ENCODE measurements at places on chromosomes 1 and 21.
A peak's percentile ranks its signal among the peaks of the same experiment; 100 is the strongest.

DNA sequence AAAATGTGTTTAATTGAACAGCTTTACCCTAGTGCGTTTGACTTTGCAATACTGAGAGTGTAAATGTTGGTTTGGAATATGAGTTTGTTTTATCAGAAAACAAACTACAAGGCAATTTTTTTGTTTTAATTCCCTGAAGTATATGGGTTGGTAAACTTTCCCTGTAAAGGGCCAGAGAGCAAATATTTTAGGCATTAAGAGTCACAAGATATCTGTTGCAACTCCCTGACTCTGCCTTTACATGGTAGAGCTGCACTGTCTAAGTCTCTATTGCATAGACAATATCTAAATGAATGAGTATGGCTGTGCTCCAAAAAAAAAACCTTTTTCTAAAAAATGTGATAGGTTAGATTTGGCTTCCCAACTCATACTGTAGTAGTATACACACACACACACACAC, 115.1 kb upstream of the PBX1 start:
- DNase-seq = no peak

DNA sequence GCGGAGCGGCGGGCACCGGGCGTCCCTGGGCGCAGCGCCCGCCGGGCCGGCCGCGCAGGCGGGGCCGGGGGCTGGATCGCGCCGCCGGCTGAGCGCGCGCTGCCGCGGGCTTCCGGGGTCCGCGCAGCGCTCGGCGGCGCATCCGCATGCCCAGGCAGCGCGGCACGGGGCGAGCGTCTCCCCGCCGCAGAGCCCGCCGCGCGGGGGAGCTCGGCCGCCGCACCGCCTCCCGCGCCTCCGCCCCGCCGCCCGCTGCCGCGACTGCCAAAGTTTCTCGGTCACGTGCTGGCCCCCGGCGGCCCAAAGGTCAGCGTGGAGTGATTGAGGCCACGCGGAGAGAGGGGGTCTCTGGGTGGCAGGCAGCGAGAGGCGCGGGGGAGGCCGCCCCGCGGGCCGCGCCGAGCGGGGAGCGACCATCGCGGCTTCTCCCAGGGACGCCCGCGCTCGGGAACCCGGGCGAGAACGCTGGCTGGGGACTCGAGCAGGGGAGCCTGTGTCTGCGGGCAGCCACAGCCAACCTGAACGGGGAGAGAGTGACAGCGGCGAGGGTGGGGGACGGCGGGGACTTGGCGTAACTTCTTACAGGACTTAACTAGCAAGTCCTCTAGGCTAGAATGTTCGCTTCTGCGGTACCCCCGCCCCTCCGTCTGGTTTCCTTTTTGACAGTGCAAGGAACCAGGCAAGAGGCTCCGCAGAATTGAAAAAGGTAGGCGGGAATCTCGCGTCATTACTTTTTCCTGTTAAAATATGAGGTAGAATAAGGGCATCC, at the start of gene ILDR2:
Gene ILDR2 (minus strand): TSS at position 180 of the 769 bp plus-strand sequence. CDS start 272 bp downstream, outside the sequence.
- no peak for DNase-seq

DNA sequence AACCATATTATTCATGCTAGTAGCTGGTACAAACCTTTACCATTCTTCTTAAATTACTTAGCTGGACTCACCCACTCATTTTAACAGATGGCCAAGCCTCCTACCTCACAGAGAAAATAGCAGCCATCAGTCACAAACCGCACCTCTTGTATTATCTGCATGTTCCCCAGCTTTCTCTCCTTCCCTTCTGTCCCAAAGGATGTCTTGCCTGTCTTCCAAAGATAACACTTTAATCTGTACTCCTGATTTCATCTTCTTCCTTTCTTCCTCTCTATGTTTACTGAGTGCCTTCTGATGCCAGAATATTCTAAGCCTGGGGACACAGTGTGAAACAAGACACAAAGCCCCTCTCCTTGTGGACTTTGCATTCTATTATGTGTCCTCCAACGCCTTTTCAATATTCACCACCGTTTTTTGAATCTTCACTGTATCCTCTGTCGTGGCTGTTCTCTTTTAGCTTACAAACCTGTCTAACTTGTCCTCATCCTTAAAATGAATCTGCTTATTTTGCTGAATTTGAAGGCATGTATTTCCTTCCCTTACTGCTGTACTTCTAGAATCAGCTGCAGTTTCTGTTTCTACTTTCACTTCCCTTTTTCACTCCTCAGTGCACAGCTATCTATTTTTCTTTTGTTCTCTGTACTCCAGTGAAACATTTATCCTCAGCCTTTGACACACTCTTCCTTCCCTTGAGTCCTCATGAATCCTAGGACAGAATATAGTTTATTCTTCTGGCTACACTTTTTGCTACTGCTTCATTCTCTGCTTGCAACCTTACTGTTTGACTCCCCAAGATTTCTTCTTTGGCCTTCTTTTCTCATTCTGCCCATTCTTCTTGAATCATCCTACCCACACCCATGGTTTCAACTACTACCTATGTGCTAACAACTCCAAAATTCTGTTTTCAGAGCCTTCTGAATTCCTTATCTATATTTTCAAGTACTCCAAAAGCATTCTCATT, 216.9 kb upstream of the SAMSN1 start:
- DNase-seq = no peak

GRCh38 chr1:85220756-85221201, 20.0 kb upstream of the SYDE2 start:
- DNase-seq = no peak

DNA sequence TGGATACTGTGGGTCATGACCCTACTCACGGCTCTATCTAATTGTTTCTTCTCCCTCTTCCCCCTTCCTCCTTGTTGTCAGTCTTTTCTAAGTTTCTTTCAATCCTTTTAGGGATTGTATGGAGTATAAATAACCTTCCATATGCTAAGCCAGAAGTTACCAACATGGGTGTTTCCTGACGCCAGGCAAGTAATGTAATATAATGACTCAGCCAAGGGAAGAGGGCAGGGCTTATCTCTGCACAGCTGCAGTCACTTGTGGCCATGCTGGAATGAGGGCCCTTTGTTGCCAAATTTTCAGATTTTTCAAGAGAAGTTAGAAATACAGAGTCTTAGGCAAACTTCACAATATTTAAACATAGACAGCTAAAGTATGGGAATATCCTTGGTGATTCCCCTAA, 194.6 kb downstream of the ST6GALNAC3 start:
- DNase-seq = no peak

DNA sequence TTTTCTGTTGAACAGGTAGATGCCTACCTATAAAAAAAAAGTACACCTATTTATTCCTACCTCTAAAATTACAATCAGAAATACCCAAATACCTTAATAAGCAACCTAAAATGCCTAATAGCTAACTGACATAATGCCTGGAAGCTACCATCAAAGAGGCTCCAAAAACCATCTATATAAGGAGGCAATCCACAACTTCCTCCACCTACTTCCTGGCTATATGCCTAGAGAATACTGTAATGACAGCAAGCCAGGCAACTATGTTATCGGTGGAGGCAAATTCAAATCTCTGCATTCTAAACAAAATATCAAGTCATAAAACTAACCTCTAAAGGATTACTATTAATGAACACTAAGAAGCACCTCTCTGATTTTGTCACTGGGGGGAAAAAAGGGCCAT, 10.1 kb downstream of the ZNF644 start:
- no peak for DNase-seq

DNA sequence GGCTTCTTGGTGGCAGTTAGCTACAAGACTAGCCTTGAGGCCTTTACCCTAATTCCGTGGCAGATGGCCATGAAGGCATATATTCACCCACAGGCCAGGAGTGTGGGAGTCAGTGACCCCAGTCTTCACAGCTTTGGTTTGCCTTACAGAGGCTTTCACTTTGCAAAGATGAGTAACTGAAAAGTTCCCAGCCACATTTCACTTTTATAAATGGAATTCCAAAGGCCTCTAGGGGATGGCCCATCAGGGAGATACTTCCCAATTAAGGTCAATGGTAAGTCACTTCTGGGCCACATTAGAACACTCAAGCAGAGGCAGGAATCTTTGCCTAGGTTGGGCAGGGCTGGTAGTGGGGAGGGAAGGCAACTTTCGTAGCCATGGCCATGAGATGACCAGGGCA, 13.1 kb upstream of the HEYL start:
- DNase-seq = no peak

DNA sequence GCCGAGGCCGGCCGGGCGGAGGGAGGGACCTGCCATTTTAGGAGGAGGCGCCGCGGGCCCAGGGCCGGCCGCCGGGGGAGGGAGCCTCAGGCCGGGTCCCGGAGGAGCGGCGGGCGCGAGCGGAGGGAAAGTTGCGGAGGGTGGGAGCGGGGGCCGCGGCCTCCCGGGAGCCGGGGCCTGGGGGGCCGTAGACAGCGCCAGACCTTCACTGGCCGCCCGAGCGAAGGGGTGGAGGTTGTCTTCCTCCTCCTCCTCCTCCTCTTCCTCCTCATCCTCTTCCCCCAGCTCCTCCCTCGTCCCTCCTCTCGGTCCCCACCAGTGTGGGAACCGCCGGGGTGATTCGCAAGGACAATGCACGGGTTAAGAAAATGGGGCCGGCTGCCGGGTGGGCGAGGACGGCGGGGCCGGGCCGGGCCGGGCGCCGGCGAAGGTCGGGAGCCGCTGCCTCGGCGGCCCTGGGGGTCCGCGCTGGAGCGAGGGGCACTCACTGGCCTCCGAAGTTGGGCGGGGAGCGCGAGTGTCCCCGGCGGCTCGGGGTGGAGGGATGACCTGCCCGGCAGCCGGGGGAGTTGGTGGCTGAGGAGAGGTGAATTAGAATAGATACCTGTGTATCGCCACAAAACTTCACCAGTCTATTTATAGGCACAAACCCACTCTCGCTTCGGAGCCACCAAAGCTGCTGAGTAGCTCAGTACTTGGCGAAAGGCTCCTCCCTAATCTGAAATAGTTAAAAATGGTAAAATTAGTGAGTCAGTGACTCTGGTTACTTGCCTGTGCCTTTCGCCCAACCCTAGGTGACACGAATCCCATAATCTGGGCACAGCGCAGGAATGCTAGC, 1.3 kb downstream of the DYRK1A start:
- no peak for DNase-seq

DNA sequence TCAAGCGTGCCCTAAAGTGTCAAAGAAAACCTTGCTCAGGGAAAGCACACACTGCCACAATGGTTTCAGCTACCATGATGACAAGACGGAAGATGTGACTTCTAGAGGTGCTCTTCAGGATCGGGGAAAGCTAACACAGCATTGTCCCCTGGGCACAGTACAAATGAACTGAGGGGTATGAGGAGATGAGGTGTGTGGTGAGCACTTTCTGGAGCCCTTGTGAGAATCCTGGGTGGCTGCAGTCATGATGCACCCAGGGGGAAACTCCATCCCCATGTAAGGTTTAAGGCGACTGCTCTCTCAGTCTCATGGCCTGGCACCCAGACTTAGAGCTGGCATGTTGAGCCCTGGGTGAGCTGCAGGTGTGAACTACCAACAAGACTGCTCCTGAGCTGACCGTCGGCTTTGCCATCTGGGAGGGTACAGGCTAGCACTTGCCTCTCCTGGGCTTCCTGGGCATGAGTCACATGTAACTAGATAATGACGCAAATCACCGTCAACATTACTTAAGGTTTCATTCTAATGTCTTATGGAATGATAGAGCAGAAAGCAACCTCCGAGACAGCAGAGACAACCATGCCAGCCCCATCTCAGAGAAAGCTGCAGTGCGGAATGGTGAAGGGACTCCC, 144.6 kb downstream of the CLIC6 start:
- DNase-seq = no peak

DNA sequence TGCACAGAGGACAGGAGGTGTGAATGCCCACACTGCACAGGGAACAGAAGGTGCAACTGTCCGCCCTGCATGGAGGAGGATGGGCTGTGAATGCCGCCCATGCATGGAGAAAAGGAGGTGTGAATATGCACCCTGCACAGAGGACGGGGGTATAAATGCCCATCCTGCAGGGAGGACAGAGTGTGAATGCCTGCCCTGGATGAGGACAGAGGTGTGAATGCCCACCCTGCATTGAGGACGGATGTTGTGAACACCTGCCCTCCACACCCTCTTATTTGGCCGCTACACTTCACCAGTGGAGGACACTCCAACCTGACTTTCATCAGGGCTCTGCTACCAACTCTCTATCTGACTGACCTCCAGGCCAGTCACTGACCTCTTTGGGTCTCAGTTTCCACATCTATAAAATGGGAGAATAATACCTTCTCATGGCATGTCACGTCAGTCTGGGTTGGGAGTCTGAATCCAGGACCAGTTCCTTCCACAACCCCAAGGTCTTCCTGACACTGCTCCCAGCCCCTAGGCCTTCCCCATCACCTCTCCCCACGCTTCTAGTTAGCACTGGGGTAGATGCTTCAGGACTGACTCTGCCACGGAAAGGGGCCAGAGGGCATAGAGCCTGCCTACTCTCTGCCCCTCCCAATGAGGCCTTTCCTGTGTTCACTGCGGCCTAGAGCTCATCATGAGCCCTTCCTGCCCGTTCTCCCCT, 28.4 kb downstream of the ZBTB17 start:
- no peak for DNase-seq

DNA sequence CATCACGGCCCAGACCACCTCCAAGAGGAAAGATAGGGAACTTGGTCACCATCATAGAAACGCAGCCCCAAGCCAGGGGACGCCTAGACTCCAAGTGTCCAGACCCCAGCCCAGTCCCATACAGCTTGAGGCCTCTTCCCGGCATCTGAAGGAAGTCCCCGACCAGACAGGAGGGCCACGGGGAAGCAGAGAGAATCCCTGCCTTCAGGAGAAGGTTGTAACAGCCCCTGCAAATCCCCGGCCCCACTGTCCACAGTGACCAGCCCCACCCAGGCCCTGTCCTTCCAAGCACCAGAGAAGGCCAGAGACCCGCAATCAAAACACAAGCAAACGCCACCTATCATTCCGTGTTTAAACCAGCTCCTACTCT, 1.7 kb downstream of the SLC19A1 start:
- peak; percentile 71 for DNase-seq

DNA sequence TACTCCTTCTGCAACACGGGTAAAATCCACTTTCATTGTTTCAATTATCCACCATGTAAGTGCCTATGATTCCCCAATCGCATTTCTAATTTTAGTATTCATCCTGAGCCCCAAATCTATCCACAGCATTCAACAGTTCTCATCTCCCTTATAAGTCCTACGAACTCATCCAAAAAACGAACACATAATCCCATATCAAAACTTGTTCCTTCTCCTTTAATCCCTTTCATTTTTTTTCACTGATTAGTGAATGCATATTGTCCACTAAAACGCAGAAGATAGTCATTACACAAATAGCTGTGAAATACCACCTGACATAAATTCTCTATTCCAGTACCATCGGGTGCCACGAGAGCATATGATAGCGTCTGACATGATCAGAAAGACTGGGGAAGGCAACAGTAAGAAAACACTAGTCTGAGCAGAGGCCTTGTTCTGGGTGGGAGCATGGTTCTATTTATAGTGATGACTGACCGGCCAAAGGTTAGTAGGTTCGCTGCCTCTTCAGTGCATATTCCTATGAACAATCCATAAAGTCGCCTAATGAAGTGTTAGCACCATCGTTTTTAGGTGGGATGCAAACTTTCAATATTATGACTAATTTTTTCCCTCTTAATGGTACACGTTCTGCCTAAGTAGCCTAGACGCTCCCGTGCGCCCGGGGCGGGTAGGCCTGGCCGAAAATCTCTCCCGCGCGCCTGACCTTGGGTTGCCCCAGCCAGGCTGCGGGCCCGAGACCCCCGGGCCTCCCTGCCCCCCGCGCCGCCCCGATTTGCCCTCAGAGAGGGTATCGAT, 648 bp downstream of the ATP5PF start:
- DNase-seq = no peak

GRCh38 chr1:172298141-172298540, 122.3 kb upstream of the C1orf105 start:
- DNase-seq = no peak

- no peak for DNase-seq
Measured at GRCh38 chr1:34362949-34363348, 186.2 kb downstream of the C1orf94 start.
